T-helper 1 cell (primary cell): ENCODE measurements at places on chromosomes 12 and 14.

DNA sequence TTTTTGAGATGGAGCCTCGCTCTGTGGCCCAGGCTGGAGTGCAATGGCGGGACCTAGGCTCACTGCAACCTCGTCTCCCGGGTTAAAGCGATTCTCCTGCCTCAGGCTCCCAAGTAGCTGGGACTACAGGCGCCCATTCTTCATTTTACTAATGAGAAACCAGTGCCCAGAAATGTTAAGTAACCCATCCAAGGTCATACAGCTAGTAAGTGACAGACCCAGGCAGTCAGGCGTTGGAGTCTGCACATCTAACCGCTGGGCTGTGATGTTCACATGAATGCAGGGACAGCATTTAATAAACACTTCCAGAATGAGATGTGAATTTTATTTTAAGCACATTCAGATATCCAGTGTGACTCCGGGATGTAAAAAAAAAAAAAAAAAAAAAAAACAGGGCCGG, 1.3 kb upstream of the TRIP11 start:
- DNase-seq: no peak

GRCh38 chr14:29278301-29279263, 512.0 kb downstream of the FOXG1 start:
- DNase-seq: no peak

- DNase-seq: no peak
These were observed at the start of gene GALNT16 for GRCh38 chr14:69259527-69260189. GALNT16 (plus strand) TSS chr14:69260158; CDS start chr14:69260291, 133 bp downstream.

GRCh38 chr12:80858356-80858755, 79.4 kb downstream of the LIN7A start:
- DNase-seq: no peak

DNA sequence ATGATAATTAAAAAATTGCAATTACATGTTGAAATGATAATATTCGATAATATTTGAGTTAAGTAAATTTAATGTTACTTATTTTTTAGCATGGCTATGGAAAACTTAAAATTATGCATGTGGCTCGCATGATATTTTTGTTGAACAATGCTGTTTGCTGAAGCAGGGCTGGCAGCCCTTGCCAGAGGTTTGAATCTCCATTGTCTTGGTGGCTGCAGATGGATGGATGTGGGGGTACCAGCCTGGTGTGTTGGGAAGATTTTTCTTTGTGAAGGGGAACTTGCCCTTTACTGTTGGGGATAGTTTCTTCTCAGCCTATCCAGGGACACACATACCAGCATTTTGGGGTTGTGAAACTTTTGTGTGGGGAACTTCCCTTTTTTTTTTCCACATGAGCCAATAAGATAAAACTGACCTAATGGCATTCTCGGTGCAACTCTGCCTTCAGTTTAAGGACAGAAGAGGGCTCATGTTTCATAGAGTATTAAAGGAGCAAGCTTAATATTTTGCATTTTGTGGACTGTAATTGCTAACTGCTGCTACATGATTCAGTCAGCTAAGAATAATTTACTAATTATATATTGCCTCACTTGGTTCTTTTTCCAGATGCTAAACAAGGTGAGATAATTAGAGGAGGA, 8.8 kb downstream of the RASSF3 start:
- DNase-seq: no peak

- no peak for DNase-seq
These were observed 567.2 kb downstream of the SNAPC1 start for GRCh38 chr14:62329427-62329826.

DNA sequence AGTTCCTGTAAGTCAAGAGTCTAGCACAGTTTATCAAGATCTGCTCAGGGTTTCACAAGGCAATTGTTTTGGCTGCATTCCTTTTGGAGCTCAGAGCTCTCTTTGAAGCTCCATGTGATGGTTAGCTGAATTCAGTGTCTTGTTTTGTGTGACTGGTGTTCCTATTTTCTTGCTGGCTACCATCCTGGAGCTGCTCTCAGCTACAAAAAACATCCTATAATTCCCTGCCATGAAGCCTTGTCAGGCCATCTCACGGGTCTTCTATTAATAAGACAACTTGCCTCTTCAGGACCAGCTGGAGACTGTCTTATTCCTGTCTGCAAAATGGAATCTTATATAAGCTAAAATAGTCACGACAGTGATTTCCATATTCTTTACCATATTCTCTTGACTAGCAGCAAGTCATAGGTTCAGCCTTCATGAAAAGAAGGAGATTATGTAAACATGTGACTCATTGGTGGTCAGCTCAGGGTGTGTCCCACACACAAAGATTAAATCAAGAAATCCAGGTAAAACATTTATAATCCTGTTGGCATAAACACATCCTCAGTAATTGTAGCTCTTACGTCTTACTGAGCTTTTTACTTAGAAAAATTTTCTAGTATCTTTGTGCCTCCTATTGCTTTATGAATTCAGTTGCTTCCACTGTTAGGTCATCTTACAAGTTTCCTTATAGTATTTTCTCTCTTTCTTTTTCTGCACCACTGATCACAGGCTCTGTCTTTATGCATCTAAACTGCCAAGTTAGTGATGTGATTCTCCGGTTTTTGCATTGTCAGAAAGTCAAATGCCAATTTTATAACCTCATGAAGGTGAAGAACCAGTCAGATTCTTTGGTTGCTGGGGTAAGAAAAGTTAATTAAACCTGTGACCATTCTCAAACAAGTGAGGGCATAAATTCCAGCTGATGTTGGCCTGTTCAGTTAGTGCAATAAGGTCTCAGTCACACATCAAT, 378.5 kb upstream of the MGAT4C start:
- no peak for DNase-seq

DNA sequence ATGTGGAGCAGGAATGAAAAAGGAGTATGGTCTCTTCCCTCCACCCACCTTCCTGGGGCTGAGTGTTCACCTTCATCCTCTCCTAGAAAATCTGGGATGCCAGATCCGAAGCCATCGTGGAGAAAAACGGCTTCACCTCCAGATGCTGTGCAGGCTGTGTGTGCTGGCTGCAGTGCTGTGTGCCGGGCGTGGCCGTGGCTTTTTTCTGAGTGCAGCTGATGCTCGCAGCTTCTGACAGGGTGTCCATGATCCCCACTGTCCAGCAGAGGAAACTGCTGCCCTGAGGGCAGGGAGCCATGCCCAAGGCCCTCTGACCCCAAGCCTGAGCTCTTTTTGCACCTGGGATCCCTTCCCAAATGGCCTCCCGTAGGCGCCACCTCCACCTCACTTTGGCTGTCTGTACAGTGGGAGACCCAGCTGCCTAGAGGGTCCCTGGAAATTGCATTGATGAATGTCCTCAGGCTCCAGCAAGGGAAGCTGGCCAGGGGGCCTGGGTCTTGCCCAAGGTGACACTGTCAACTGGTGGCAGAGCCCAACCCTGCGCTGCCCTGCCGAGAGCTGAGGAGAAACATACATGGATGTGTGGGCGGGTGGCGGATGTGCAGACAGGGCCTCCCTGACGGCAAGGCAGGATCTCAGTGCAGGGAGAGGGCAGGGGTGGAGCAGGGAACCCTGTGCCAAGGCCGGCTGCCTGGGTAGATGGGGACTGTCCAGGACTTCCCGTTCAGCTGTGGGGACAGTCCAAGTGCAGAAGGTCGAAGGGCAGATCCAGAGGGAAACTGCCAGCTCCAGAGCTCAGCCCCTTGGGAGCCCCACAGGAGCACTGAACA, 53.3 kb downstream of the BEGAIN start:
- no peak for DNase-seq

GRCh38 chr12:11891346-11891745, 179.4 kb upstream of the BCL2L14 start:
- no peak for DNase-seq

DNA sequence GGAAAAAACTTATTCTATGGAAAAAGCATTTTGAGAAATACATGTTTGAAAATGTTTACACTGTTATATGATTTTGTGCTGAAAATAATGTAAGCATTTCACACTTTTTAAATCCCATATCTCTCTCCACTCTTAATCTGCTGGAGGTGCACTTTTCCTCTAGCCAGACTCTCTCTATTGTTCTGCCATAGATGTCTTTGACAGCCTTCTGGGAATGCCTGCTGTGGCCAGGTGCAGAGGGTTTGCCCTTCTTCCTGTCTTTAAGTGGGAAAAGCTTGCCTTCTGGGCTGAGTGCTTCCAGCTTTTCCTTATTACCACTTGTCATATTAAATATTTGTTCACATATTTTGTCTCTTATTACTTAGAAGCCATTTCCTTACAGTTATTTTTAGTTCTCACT, 60.1 kb upstream of the PPM1H start:
- no peak for DNase-seq

- no peak for DNase-seq
These were observed 14.6 kb upstream of the ARID4A start for GRCh38 chr14:58283730-58284129.

DNA sequence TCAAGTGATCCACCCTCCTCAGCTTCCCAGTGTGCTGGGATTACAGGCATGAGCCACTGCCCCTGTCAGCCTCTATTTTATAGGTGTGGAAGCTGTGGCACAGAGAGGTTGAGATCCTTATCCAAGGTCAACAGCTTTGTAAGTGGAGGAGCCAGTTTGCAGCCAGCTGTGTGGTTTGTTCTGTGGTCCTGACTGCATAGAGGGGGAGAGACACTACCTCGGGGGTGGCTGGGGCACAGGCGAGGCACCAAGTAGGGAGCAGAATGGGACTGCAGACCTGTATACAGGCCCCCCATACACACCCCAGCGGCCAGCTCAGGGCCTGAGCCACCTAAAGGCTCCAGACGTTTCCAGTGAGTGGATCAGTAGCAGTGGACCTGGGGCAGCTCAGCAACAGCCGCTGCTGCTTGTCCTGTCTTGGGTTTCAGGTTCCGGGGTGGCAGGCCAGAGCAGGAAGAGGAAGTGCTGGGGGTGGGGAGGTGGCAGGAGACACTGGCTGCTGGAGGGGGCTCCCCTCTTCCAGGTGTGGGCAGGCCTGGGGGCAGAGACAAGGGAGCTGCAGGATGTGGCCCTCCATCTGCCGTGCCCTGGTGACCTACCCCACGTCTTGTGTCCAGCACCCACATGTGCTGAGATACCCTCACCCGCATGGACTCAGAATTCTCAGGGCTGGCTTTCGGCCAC, 11.0 kb downstream of the ORAI1 start:
- peak; percentile 34 for DNase-seq

GRCh38 chr12:69645031-69645430, 34.3 kb upstream of the LRRC10 start:
- no peak for DNase-seq

DNA sequence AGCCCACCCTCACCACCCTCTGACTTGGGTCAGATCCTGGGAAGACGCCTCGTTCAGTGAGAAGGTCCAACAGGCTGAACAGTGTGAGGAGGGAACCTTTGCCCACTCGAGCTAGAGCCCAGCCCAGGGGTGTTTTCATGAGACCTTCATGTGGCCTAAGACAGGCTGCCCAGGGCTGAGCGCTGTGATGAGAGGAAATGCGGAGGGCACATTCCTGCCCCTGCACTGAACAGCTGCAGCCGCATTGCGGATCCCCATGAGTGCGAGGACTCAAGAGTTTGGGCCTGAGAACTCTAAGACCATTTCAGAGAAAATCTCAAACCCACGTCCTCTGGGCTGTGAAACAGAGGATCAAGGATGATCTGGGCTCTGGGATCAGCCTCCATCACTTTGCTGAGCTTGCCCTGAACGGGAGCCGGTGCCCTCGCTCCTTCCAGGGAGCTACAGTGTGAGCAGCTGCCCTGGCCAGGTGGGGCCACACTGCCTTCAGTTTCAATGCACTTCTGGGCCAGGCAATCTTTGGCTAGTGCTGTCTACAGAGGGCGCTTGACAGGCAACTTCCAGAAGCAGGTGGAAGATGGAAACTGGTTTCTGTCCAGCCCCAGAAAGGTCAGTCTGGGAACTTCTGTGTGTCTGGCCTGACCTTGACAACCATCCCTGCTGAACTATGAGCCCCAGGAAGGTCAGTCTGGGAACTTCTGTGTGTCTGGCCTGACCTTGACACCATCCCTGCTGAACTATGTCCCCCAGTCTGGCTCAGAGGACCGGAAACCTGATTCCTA, 43.5 kb upstream of the P2RX7 start:
- DNase-seq: no peak

DNA sequence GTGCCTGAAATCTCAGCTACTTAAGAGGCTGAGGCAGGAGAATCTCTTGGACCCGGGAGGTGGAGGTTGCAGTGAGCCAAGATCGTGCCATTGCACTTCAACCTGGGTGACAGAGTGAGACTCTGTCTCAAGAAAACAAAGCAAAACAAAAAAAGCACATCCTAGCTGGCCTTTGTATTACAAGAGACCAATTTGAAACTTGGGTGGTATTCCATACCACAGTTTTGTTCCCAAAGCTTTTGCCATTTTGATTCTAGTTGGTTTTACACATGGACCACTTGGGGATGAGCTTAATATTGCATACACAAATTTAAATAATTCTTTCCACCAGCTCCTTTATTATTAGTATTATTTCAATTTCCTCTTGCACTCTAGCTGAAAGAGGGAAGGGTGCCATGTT, 276.9 kb upstream of the SLC16A7 start:
- no peak for DNase-seq

- no peak for DNase-seq
These were observed 37.0 kb downstream of the LIMA1 start for GRCh38 chr12:50246197-50246865.

DNA sequence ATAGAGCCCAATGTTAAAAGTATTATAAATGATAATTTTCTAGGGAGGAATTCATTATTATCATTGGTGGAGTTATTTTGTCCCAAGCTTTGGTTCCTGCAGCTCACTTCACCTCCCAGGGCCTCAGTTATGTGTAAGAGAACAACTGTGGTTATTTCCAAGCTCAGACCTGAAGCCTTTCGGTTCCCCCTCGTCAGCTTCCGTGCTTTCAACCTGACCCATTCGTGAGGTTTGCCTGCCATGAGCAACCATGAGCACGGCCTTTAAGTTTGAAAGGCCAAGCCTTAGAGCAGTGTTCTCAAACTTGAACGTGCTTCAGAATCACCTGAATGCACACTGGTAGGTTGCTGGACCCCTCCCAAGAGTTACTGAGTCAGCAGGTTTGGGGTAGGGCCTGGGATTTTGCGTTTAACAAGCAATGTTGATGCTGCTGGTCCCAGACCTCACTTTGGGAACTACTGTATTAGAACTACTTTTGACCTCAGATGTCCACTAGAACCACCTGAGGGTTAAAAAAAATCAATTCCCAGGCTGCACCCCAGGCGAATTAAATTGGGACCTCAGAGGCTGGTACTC, 133.0 kb upstream of the PRMT8 start:
- DNase-seq: no peak

GRCh38 chr14:95270203-95270602, 49.5 kb downstream of the CLMN start:
- no peak for DNase-seq

- DNase-seq: no peak
These were observed 2.3 kb downstream of the EVL start for GRCh38 chr14:100067481-100067880.

GRCh38 chr14:90610346-90611040, 205.7 kb downstream of the TTC7B start:
- DNase-seq: no peak
